ENCODE measurements at places on chromosomes 11 and 22.
A peak's percentile ranks its signal among the peaks of the same experiment; 100 is the strongest.

GRCh38 chr11:40290171-40290631 is 1169.3 kb downstream of the LRRC4C start:
- no peak for DNase-seq

- no peak for DNase-seq
Observed at GRCh38 chr11:73192272-73192671, 25.8 kb upstream of the P2RY2 start.

- DNase-seq: no peak
Observed at GRCh38 chr22:40479887-40480538, 109.6 kb downstream of the SGSM3 start.

DNA sequence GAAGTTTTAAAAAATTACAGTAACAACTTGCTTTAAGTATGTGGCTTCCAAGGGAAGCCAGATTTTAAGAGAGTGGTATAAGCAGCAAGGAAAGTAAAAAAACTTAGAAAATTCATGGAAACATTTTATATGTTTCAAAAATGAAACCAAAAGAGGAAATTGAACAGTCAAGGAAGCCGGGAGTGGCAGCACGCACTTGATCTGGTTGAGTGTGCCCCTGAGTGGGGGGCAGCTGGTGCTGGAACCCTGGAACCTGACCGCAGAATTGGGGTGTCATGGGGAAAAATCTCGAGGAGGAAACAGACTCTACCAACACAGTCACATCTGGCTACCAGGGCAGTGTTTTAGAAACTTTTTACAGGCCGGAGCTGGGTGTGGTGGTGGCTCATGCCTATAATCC is 14.0 kb downstream of the MICALL1 start:
- no peak for DNase-seq

- DNase-seq: no peak
Observed at GRCh38 chr11:29527391-29527936, 489.4 kb downstream of the KCNA4 start.

GRCh38 chr22:50260801-50261614 is 475 bp downstream of the MAPK12 start:
- DNase-seq: peak; percentile 40

DNA sequence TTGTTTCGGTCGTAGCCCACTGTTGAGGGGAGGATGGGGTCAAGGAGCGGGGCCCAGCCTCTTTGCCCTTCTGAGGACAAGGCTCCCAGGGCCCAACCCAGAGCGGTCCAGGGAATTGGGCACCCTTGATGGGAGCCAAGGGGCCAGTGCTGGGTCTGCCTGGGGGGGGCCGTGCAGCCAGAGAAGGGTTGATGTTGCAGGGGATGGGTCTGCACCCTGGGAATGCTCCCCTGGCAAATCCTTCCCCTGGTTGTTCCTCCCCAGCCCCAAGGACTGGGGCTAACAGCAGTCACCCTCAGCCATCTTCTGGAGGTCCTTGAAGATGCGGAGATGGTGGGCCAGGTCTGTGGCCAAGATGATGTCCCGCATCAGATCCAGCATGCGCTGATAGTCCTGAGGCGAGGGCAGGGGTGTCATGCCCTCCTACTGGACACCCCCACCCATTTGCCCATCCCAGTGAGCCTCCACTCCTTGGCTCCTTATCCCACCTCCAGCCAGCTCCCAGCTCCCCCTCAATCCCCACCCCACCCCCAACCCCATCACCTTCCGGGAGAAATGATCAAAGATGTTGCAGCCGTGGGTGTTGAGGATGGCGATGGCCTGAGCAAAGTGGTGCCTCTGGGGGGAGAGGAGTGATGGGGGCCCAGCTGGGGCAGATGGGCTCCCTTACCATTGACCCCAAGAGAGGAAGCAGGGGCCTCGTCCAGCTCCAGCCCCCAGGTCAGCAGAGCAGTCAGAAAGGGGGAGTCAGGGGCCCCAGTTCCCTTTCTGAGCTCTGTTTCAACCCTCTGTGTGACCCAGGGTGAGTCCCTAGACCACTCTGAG is 95.0 kb downstream of the PDE2A start:
- no peak for DNase-seq

DNA sequence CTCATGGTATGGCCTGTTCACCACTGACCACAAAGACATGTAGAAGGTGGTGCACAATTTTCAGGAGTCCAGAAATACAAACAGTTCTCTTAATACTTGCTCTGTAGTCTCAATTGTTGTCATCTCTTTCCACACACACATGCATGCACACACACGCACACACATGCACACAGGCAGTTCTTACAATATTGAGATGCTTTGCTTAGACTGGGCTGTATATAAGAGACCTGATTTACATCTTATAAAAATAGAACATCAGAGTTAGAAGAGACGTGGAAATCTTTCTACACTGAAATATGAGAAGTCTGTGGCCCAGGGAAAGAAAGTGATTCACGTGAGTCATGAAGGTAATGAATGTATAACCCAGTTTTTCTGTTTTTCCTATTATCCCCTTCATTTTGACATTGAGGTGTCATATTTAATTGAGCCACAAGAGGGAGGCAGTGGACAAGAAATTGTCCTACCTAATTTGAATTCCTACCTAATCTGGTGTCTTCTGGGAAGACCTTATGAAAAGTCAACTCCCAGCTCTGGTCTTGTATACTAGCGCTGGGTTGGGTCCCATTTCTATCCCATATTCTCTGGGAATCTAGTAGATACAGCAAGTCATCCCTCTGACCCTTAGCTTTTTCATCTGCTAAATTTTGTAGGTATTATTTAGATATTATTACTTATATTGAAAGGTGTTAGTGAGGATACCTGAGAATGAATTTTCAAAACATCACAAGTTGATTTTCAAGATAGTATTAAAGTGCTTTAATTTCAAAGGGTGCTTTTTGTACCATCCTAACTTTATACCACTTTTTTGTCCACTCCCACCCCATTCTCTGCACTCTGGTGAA is 14.9 kb upstream of the MS4A4A start:
- DNase-seq: no peak

- DNase-seq: no peak
Observed at GRCh38 chr22:18048041-18048440, 23.7 kb upstream of the MICAL3 start.

DNA sequence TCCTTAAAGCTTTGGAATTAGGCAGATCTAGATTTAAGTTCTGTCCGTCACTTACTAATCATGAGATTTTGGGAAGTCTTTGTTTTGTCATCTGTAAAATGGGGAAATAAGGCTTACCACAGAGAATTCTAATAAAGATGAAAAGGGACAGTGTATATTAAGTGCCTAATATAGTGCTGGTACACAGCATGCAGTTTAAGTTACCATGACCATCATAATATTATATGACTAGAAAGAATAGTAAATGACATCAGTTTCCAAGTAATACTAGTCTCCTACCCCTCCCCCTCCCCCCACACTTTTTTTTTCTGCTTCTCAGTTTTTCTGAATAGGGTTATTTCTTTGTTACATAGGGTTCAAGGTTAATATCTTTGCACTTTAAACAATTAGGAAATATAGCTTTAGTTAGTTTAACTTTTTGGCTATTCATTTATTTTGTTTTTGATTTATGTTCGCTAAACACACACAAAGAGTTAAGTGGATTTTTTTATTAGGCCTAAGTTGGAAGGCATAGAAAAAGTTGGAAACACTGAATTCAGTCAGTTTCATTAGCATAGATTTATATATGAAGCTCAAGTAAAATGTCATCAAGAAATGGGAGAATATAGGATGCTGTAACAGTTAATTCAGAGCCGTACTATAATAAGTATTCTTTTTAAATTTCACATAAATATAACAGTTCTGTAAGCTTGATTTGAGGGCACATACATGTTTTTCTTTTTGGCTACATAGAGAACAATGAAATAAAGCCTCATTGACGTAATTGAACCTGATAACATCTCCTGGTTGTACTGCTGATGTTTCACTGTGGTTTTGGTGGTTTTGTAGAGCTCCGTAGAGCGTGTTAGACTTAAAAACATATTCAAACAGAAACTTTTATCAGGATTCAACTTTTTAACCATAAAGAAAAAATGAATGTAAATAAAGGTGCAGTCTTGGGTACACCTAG is 121.2 kb downstream of the PDE3B start:
- DNase-seq: no peak

GRCh38 chr22:50526834-50527801 is 1.7 kb upstream of the SCO2 start:
- no peak for DNase-seq

DNA sequence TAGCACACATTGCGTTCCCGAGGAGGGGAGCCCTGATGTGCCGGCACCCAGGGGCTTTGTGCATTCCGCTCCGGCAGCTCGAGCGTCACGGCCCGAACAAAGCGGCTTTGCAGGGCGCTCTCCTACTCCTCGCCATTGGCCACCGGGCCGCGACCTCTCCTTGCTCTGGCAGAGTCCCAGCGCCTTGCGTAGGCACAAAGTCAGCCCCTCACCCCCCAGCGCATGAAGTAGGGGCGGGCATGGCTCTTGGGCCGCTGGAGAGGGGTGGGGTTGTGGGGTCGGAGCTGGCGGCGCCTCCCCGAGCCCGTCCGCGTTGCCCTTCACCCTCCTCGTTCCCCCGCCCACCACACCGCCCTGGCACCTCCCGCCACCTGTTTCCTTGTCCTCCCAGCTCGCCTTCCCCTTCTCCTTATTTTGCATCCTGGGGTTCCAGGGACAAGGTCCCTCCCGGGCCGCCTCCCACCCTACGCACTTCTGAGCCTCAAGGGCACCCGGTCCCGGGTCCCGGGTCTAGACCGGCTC is 753 bp upstream of the PPARA start:
- DNase-seq: peak; percentile 31

GRCh38 chr22:40055143-40055883 is 60.6 kb downstream of the FAM83F start:
- DNase-seq: no peak

- DNase-seq: no peak
Observed at GRCh38 chr11:36288442-36289225, 590 bp downstream of the COMMD9 start.

DNA sequence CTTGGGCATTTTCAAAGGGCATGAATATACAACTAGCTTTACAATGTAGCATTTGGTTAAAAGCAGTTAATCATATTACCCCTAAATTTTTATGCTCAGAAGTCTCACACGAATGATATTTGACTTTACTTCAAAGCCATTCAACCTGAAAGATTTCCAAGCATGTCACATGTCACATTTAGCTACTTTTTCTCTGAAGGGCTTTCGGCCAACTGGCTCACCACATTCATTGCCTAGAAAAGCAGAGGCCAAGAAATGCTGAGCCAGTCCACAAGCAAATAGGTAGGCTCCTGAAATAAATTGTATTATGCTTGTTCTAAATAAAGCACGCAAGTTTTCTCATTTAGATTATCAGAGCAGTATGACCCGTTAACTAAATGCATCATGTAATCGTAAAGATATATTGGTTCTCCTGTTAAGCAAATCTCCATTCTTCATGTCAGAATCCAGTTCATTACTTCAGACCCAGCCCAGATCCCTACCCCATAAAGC is 30.6 kb downstream of the PAX6 start:
- no peak for DNase-seq

GRCh38 chr11:13480198-13480597 is 15.6 kb downstream of the PTH start:
- no peak for DNase-seq

- no peak for DNase-seq
Observed at GRCh38 chr11:129440028-129440713, 64.5 kb downstream of the BARX2 start.

GRCh38 chr11:130886704-130887103 is 29.6 kb downstream of the SNX19 start:
- DNase-seq: no peak

GRCh38 chr11:57311109-57311936 is 13.4 kb downstream of the TNKS1BP1 start:
- DNase-seq: peak; percentile 63

- DNase-seq: no peak
Observed at GRCh38 chr11:100759106-100759505, 72.0 kb downstream of the ARHGAP42 start.

- DNase-seq: no peak
Observed at GRCh38 chr11:11615086-11615485, 6.7 kb downstream of the GALNT18 start.

DNA sequence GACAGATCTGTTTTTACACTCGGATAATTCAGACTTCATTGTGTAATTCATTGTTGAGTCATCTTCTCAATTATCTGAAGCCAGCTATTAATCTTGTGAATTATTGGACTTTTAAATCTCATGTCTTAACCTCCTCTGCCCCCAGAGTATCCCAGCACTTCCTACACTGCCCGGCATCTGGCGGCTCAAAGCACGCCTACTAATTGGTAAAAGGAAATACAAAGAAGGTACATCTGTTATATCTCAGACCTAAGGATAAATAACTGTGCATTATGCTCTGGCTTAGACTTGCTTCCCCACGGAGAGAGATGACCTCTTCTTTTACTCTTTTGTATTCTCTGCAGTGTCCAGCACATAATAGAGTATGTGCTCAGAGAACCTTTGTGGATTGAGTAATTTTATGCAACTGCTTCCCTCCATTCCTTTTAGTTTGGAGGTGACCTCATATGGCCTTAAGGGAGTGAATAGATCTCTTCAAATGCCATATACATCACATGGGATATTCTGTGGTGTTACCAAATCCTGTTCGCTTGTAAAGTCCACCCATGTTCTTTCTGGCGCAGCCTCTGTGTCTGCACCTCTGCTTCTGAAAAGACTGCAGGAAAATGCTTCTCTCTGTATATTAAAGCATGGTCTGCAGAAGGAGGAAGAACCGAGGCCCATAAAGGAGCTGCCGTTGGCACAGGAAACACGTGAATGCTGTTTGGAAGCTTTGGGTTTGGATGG is 125.6 kb upstream of the SORL1-AS1 start:
- DNase-seq: no peak

GRCh38 chr11:74871037-74871436 is 77.9 kb downstream of the XRRA1 start:
- no peak for DNase-seq

- DNase-seq: no peak
Observed at GRCh38 chr11:23192256-23192655, 332.0 kb upstream of the CCDC179 start.
